Cerebellum (tissue), 4 donors: ENCODE measurements at places on chromosomes 11 and 22. TPM values are rescaled to one million over a fixed set of nuclear protein-coding genes. Genes with fewer than 3 reads are reported as not detected.
A peak's percentile ranks its signal among the peaks of the same experiment; 100 is the strongest.

OR5T1 gene
- not detected for total RNA-seq

MPEG1 gene
- 2.3 TPM for total RNA-seq

EFCAB6 gene
- total RNA-seq: 6.2 TPM

OR52N4 gene
- total RNA-seq: not detected

DNA sequence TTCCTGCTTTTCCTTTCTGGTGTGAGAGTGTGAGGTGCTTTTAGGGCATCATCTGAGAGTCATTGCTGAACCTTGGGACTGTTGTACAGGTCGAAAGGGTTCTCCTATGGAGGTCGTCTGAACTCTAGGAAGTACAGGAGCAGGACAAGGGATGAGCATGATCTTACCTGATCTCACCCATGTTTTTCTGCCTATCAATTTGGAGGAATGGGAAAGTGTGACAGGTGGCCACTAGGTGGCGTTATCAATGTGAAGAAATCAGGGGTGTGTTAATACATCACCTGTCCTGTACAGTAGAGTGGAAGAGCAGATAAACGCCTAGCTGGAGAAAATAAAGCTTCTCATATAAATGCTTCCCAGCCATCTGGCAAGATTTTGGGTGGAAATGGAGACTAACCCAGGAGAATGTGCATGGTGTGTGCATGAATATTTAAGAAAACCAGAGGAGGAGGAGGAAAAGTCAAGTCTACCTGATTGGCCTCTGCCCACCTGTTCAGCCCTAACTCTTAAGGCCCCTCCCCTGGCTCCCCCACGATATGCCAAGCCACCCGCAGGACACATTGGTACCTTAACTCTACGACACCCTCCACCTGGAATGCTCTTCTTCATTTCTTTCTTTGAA, 72.0 kb upstream of the NARS2 start:
- DNase-seq: peak; percentile 21

GRCh38 chr22:36386351-36386899, 1.3 kb downstream of the MYH9 start:
- DNase-seq: peak; percentile 27

DNA sequence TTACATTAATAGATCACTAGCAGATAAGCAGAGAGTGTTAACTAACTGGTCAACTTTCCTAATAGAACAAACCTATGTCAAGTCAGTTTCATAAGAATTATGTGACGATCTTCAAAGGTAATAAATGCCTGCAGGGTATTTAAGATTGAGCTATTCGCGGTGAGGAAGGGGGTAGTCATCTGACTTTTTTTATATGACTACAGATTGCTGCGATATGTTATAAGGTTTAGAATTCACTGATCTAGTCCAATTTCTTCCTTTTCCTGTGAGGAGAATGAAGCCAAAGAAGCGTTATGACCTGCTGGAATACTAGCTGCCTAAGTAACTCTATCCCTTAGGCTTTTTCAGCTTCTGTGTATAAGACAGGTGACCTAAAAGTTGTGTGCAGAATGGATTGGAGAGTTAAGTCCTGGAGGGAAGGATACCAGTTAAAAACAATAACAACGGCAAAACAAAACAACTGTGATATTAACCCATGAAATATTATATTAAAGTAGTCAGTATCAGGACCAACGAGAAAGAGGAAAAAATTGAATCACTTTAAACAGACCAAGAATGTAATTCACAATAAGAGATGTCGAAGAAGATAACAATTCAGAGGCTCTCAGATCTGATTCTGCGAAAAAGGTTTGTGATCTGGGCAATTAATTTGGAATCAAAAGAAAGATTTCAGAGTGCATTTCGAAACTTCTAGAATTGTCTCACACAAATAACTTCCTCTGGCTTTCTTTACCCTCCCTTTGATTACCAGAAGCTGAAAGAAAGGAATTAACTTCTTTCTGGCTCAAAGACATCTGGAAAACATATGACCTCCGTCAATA, 630 bp downstream of the CASP4 start:
- DNase-seq: no peak

DNA sequence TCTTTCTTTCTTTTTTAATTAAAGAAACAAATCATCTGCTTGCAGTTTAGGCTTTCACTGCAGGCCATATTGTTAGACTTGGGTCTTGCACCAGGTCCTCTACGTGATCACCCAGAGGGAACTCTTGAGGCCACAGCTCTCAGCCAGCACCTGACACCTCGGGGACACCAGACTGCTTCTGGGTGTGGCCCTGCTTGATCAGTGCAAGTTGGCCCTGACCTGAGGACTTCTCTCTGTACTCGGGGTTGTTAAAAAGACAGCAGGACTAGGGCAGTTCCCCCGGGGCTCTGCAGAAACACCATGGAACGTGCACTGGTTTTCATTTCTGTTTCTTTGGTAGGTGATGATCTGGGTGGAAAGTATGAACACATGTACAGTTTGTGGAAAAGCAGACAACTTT, 51.2 kb upstream of the MYO18B start:
- no peak for DNase-seq

DNA sequence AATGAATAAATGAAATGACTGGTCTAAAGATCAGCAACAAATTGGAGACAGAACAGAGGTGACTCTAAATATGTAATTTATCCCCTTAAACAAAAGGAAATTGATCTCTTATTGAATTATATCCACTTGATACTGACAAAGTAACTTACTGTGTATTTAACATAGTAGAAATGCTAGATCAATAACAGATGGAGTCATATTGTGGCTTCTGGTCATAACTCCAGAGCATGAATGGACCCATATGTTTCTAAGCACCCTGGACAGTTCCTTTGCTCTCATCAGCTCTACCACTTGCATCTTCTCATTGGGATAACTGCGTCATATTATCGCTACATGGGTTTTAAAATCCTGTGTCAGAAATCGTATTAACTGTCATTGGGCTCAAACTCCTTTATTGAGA, 222.3 kb downstream of the ETS1 start:
- DNase-seq: no peak
